ENCODE measurements at places on chromosomes 5 and 9.

GRCh38 chr5:134813407-134813806 is 32.4 kb upstream of the C5orf24 start:
- no peak for DNase-seq

DNA sequence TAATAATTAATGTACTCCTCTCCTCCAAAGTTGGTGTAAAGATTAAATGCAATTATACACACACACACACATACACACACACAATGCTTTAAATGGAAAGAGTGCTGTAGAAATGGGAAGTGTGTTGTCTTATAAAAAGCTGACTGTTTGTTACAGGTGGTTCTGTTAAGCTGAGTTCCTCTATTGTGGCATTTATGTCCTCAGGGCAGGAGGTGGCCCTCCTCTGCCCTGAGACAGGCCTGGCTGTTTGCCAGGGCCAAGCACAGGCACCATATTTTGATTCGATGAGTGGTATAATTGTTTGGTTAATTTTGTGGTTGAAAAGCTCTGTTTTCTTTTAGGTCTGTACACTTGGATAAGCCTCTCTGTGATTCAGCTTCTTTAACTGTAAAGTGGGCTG is 573.9 kb downstream of the KIF4B start:
- no peak for DNase-seq

DNA sequence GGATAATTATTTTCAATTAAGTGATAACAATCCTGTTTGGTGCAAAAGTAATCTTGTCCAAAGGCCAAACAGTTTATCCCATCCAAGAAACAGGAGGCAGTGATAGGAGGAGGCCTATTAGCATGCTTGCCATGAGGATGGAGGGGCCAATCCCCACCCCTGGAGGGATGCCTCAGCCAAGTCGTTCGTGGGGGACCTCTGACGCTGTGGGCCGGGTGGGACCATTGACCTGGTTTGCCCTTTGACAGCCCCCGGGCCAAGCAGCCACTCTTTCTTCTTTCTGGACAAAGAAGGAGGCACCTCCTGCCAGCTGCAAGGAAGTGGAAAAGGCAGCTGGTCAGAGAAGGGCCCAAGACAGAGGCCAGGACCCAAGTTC is 39.5 kb upstream of the GRHPR start:
- DNase-seq: no peak

DNA sequence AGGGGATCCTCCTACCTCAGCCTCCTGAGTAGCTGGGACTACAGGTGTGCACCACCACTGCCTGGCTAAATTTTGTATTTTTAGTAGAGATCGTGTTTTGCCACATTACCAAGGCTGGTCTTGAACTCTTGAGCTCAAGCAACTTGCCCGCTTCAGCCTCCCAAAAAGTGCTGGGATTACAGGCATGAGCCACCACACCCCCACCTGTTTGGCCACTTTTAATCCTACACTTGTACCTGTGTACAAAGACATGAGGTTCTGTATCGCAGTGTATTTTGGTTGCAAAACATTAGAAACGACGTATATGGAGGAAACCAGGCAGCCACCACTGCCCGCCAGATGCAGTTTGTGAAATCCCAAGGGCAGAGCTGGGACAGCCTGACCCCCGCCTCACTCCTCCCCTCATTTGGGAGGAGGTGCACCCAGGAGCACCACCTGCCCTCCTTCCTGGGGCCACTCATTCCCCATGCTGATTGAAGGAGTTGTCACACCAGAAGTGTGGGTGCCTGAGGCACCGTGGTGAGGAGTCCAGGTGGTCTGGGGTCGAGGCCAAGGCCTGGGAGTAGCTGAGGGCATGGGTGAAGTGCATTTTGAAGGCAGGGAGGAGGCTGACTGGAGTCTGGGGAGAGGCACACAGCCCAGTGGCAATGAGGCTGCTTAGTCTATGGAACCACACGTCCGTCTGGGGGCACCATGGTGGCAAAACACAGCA is 39.3 kb upstream of the OLFM1 start:
- DNase-seq: no peak

GRCh38 chr5:133240425-133241091 is 188.7 kb downstream of the HSPA4 start:
- no peak for DNase-seq
